Activated CD4-positive, alpha-beta T cell treated with anti-CD3 and anti-CD28 coated beads for 36 hours (primary cell): ENCODE measurements at places on chromosomes 13 and 19. TPM values are rescaled to one million over a fixed set of nuclear protein-coding genes. Genes with fewer than 3 reads are reported as not detected.

The FFAR1 gene
- 0.23 TPM for total RNA-seq

- H3K27ac ChIP-seq, result no peak overlapping the region
- peaks cover 49% of the 10 kb centered on the region for H3K4me1 ChIP-seq
- no peaks in the 10 kb centered on the region for H3K27me3 ChIP-seq
- H3K4me3 ChIP-seq, result no peak overlapping the region
- no peak for DNase-seq
Observed at GRCh38 chr13:51412431-51412830, 40.4 kb downstream of the INTS6 start.

DNA sequence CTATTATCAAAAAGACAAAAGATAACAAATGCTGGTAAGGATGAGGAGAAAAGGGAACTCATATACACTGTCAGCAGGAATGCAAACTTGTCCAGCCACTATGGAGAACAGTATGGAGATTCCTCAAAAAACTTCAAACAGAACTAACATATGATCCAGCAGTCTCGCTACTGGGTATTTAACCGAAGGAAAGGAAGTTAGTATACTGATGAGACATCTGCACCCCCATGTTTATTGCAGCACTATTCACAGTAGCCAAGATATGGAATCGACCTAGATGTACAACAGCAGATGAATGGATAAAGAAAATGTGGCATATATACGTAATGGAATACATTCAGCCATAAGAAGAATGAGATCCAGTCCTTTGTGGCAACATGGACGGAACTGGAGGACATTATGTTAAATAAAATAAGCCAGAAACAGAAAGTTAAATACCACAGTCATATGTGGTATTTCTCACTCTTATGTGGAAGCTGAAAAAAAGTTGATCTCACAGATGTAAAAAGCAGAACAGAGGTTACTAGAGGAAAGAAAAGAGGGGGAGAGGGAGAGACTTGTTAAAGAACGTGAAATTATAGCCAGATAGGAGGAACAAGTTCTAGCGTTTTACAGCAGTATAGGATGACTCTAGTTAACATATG, 83.2 kb downstream of the RUBCNL start:
- peak overlapping the region; percentile 70 for H3K27ac ChIP-seq
- no peak for DNase-seq
- H3K4me3 ChIP-seq, result peak overlapping the region; percentile 28
- H3K27me3 ChIP-seq, result no peaks in the 10 kb centered on the region

The EXOC3L2 gene
- total RNA-seq, result not detected

DNA sequence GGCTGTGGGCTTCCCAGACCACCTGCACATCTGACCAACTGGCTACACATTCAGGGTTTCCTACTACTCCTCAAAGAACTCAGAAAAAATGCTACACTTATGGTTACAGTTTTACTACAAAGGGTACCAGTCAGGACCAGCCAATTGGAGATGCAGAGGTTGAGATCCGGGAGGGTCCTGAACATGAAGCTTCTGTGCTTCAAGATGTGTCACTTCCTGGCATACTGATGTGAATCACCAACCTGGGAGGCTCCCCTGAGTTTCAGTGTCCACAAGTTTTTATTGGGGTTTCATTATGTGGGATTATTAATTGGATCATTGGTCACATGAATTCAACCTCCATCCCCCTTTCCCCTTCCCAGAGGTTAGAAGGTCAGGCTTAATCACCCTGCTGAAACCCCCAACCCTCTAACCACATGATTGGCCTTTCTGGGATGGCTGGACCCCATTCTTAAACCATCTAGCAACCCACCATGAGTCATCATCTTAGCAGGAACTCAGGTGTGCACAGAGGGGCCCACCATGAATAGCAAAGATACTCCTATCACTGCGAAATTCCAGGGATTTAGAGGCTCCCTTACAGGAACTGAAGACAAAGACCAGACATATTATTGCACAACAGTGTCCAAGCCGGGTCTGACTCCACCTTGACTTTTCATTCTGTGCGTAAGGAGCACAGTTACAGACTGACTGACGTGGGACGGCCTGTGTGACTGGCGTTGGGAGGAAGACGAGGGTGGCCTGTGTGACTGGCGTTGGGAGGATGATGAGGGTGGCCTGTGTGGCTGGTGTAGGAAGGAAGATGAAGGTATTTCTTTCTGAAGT, 90.7 kb downstream of the ATP8A2 start:
- no peak for DNase-seq
- H3K4me3 ChIP-seq, result no peak overlapping the region
- H3K36me3 ChIP-seq, result no peaks in the 10 kb centered on the region

The PTPRS gene
- 1.8 TPM for total RNA-seq

DNA sequence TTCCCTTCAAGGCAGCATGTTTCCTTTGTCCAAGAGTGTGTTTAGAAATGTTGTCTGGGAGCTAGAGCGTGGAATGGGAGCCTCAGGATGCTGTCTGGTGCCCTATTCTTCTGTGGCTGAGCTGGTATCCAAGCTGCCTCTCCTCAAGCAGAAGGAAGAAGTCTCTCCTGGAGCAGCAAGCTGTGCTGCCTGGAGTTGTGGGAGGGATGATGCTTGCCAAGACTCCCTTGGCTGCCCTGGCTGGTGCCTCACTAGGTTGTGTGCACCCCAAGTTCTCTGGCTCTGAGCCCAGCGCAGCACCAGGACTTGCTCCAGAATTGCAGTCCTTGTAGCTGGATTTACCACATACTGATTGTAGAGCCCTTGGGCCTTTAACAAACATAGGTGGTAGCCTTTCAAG, 4.7 kb upstream of the CYP4F3 start:
- H3K36me3 ChIP-seq, result no peaks in the 10 kb centered on the region
- H3K4me1 ChIP-seq, result peaks cover 3% of the 10 kb centered on the region
- H3K4me3 ChIP-seq, result no peak overlapping the region
- no peak for DNase-seq

- no peak overlapping the region for H3K27ac ChIP-seq
- H3K36me3 ChIP-seq, result no peaks in the 10 kb centered on the region
- DNase-seq, result no peak
- no peak overlapping the region for H3K4me3 ChIP-seq
Observed at GRCh38 chr13:53010374-53011105, 18.1 kb upstream of the OLFM4 start.

DNA sequence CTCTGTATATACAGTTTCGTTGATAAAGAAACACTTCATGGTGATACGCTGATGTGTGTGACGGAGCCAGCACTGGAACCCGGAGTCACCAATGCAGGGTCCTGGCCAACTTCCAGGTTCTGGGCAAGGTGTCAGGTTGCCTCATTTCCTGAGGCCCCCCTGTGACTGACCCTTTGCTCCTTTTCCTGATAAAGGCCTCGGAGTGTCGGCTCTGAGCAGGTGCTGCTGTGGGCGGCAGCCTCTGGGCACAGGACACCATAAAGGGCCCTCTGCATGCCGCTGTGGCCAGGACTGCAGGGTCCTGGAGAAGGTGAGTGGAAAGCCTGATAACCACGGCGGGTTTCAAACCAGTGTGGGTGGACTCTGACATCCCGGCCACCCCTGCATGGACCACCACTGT, 17.3 kb upstream of the MYDGF start:
- H3K27ac ChIP-seq, result no peak overlapping the region
- H3K27me3 ChIP-seq, result no peaks in the 10 kb centered on the region
- H3K4me1 ChIP-seq, result no peaks in the 10 kb centered on the region

GRCh38 chr13:28049880-28050875, 50.2 kb downstream of the FLT3 start:
- H3K4me3 ChIP-seq, result no peak overlapping the region
- DNase-seq, result no peak
- H3K27ac ChIP-seq, result no peak overlapping the region
- H3K27me3 ChIP-seq, result peaks cover 11% of the 10 kb centered on the region

DNA sequence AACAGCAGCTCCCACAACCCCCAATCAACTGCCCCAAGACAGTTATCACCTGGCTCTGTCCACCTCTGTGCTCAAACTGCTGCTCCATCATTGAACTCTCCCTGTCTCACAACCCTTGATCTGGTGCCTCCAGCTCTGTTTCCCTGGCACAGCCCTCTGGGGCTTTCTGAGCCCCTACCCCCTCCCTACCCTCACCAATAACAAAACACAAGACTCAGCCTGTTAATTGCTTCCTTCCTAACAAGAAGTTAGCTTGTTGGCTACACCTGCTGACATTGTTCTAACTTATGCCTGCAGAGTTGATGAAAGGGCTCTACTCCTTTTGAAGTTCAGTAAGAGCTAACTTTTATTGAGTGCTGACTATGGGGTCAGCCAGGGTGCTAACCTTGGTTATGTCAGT, 99.4 kb upstream of the FNDC3A start:
- no peak overlapping the region for H3K27ac ChIP-seq
- no peak overlapping the region for H3K4me3 ChIP-seq
- DNase-seq, result no peak
- no peaks in the 10 kb centered on the region for H3K36me3 ChIP-seq

- no peaks in the 10 kb centered on the region for H3K27me3 ChIP-seq
- H3K36me3 ChIP-seq, result peaks cover 6% of the 10 kb centered on the region
- H3K4me1 ChIP-seq, result peaks cover 55% of the 10 kb centered on the region
- H3K27ac ChIP-seq, result peak overlapping the region; percentile 94
- DNase-seq, result peak; percentile 78
- H3K4me3 ChIP-seq, result peak overlapping the region; percentile 67
Observed at GRCh38 chr19:2051773-2052704, 995 bp upstream of the MKNK2 start.

The ZNF302 gene
- total RNA-seq, result 17.1 TPM

The LGI4 gene
- 0.67 TPM for total RNA-seq

The FXYD1 gene
- total RNA-seq, result 2.4 TPM

- no peak overlapping the region for H3K4me3 ChIP-seq
- peaks cover 9% of the 10 kb centered on the region for H3K27me3 ChIP-seq
- no peaks in the 10 kb centered on the region for H3K4me1 ChIP-seq
- H3K36me3 ChIP-seq, result no peaks in the 10 kb centered on the region
Observed at GRCh38 chr13:97723655-97724054, 229.8 kb upstream of the IPO5 start.

The CYP2A7 gene
- not detected for total RNA-seq

The LYPD5 gene
- total RNA-seq, result 0.86 TPM
